ENCODE measurements at places on chromosomes 7 and 10.

GRCh38 chr10:75276069-75276872 lies 40.5 kb upstream of the COMTD1 start:
- DNase-seq = no peak

- DNase-seq = no peak
These were observed 33.4 kb upstream of the ABLIM1 start for GRCh38 chr10:114691442-114691941.

GRCh38 chr10:5424751-5425150 lies 12.4 kb downstream of the NET1 start:
- no peak for DNase-seq

GRCh38 chr7:77403957-77404356 lies 12.2 kb downstream of the GSAP start:
- DNase-seq = no peak

- no peak for DNase-seq
These were observed 5.7 kb downstream of the ARL5B start for GRCh38 chr10:18664841-18665478.

DNA sequence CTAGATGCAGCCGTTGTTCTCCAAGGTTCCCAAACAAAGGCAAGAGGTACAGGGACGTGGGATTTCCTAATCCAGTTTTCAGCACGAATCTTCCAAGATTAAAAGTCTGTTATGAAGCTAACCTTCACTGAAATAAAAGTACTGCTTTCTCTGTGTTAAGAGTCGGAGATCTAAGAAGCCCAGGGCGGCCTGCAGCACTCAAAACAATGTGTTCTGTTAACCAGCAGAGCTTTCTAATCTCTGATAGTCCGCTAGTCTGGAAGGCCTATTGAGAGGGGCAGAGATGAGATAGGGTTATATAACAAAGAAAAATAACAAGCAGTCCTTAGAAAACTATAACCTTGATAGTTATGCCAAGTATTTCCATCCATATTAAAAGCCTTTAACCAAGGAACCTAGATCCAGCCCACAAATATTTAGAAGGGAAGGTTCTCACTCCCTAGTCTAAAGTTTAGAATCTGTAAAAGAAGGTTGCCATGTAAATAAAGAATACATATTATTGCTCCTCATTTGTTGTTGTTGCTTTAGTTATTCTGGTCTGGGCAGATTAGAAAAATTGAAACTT lies 106.3 kb upstream of the SVIL start:
- no peak for DNase-seq

- no peak for DNase-seq
These were observed 25.9 kb downstream of the STEAP4 start for GRCh38 chr7:88280801-88281200.

DNA sequence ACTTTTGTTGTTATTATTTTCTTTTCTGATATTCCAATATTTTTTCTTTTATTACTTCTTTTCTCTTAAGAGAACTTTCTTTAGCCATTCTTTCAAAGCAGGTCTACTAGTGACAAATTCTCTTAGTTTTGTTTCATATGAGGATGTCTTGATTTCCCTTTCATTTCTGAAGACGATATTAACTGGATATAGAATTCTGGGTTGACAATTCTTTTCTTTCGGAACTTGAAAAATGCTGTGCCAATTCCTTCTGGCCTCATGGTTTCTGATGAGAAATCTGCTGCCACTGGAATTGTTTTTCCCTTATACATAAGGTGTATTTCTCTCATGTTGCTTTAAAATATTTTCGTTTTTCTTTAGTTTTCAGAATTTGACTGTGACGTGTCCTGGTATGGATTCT lies 97.0 kb upstream of the KIF5B start:
- no peak for DNase-seq

GRCh38 chr7:34086064-34086463 lies 180.7 kb downstream of the BMPER start:
- no peak for DNase-seq
